Epithelial cell of esophagus (primary cell): ENCODE measurements at places on chromosomes 5 and 9.

DNA sequence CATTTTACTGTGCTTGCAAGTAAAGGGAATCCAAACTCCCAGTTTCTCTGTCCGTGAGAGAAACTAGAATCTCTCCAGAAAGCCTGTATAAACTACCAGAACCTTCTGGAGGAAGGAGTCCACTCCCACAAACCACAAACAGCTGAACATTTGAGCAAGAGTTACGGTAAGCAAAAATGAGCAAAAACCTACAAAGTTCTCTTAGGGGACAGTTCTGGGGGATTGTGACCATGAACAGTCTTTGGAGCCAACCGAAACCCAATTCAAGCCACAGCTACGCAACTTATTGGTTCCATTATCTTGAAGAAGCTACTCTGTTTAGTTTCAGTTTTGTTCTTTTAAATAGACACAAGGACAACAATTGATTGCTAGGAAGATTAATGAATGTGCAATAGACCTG lies 330.6 kb downstream of the ASTN2 start:
- no peak for DNase-seq

- DNase-seq = no peak
Observed at GRCh38 chr9:113416149-113416721, 5.7 kb downstream of the C9orf43 start.

GRCh38 chr9:3330792-3331420 lies 194.9 kb downstream of the RFX3 start:
- DNase-seq = peak; percentile 83

- DNase-seq = no peak
Observed at GRCh38 chr9:96413302-96414221, 4.6 kb downstream of the ZNF367 start.

GRCh38 chr9:128298535-128299482 lies 22.7 kb downstream of the SWI5 start:
- peak; percentile 78 for DNase-seq
